ENCODE measurements at places on chromosomes 6 and 20.
A peak's percentile ranks its signal among the peaks of the same experiment; 100 is the strongest.

GRCh38 chr6:14337152-14337551 is 219.6 kb downstream of the CD83 start:
- DNase-seq = peak; percentile 54

DNA sequence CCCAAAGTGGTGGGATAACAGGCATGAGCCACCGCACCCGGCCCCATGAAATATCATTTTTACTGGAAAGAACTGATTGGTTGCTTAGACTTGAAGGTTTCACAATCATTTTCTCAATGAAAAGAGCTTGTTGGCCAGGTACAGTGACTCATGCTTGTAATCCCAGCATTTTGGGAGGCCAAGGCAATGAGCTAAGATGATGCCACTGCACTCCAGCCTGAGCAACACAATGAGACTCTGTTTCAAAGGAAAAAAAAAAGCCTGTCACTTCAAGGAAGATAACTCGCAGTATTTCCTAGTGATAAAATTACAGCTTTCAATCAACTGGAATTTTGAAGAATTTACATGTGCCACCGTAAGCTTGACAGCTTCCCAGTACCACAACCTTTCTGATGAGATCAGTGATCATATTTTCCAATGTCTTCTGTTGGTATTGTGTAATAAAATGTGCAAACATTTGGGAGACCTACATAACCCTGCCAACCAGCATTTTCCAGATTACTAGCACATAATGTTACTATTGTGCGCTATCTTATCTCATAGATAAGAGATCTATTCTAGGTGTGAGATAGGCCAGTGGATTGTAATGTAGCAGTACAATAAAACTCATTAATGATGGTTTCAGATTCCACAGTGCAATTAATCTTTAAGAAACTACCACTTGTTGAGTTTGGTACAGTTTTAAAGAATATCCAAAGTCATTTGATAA is 7.2 kb downstream of the PNLDC1 start:
- no peak for DNase-seq

- no peak for DNase-seq
Measured at GRCh38 chr6:43268355-43268700, 25.0 kb downstream of the TTBK1 start.

DNA sequence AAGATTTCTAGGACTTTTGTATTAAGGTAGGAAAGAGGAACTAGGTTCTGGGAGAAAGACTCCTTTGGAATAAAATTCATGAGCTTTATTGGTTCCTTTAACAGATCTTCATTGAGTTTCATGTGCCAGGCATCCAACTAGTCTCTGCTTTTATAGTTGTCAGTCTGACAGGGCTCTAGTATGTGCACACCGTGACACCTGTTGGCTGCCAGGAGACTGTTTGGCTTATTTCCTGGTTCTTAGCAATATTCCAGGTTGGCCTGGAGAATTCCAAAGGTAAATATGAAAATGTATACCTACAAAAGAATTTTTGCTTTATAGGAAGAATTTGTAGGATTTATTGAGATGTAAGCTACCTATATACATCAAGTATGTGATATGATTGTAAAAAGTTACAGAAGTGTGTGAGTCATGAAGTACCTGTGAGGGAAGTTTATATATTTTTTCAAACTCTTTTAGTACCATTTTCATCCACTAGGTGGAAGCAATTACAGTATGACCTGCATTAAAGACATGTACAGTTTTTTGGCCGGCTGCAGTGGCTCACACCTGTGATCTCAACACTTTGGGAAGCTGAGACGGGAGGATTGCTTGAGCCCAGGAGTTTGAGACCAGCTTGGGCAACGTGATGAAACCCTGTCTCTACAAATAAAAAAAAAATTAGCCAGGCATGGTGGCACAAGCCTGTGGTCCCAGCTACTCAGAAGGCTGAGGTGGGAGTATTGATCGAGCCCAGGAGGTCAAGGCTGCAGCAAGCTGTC is 35.2 kb downstream of the NDUFAF5 start:
- DNase-seq = peak; percentile 51

GRCh38 chr6:31004794-31005193 is 5.5 kb upstream of the MUC22 start:
- no peak for DNase-seq

DNA sequence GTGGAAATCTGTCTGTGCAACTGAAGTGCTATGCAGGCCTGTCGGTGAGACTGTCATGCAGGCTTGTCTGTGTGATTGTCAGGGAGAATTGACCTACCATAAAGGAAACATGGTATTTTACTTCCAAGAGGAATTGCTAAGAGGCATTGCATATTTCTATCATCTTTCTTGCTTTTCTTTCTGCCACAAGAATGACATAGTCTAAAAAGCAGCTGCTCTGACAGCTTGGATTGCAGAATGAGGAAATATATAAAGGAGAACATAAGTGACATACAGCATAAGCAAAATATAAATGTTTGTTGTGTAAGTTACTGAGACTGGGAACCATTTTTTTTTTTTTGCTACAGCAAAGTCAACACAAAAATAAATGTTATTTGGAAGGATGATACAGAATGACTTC is 105.1 kb downstream of the MANEA start:
- no peak for DNase-seq

DNA sequence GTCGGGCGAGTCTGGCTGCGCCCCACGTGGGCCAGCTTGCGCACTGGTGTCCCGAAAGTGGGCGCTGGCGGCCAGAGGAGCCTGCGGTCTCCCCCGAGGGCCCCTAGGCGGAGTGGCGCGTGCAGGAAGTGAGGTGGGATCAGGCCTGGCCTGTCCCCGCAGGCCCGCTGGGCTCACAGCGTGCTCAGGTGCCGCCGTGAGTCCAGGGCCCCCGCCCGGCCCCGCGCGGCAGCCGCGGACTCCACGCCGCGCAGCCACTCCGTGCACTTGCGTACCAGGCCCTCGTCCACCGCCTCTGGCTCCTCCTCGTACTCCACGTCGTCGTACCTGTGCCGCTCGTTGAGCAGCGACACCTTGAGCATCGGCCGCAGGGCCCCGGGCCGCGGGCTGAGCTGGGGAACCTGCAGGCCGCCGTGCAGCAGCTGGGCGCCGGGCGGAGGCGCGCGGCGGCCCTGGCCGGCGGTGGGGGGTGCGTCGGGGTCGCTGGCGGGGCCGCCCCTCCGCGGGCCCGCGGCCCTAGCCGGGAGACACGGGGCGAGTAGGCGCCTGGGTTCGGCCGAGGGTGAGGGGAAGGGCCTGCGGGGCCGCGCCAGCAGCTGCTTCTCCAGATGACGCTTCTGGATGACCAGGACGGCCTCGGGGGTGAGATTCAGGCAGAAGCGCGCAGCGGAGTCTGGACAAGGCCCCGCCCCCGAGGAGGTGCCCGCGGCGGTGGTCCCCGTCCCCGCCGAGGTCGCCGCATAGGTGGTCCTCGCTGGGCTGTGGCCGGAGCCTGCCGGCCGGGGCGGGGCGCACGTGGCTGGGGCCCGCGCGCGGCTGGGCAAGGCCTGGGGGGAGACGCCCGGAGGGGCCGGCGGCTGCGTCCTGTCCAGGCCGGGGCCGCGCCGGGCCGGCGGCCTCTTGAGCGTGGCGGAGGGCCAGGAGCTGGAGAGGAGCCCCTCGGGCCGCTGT is 835 bp downstream of the PRR18 start:
- no peak for DNase-seq

- DNase-seq = no peak
Measured at GRCh38 chr6:10778230-10778629, 30.6 kb downstream of the TMEM14B start.
